ENCODE measurements at places on chromosomes 3 and 15.

- no peak for DNase-seq
Measured at GRCh38 chr3:56238299-56238698, 230.0 kb downstream of the ERC2 start.

GRCh38 chr3:130892759-130893375 is 1.0 kb upstream of the ATP2C1 start:
- DNase-seq = peak; percentile 85

- no peak for DNase-seq
Measured at GRCh38 chr3:183620252-183620628, 15.2 kb upstream of the KLHL24 start.

DNA sequence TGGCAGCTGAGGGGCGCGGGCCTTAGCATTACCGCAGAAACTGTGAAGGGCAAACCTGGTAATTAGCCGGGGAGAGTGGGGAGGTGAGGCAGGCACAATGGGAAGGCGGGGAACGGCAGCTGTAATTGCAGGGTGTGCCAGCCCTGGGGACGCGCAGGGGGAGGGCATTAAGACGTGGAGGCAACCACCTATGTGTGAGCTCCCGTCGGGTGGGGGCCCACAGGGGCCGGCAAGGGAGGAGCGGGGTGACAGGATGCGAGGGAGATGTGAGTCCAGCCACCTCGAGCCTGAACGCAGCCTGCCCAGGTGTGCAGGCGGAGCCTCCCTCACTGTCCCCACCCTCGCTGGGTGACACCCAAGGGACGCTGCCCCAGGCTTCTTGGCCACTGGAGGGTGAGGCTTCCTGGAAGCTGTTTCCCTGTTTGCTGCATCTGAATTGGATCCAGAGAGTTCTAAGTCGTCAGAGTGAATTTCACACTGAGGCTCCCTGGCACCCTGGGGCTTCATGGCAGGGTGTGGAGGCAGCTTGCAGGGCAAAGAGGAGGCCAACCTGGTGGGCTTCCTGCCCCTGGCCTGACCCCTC is 130.6 kb upstream of the MEF2A start:
- no peak for DNase-seq

DNA sequence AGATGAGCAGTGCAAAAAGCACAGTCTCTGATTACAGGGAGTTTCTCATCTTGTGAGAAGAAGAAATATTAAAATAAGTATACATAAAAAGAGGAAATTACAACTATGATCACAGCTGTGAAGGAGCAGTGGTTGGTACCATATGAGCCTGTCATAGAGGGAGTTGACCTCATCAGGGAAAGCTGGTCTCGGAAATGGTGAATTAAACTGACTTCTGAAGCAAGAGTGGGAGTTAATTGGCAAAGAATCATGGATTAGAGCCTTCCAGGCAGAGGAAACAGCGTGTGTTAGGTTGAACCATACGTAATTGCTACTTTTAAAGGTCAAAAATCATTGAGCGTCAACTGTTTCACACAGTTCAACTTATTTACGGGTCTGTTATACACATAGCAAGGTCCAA is 539.1 kb downstream of the EDEM1 start:
- DNase-seq = no peak

DNA sequence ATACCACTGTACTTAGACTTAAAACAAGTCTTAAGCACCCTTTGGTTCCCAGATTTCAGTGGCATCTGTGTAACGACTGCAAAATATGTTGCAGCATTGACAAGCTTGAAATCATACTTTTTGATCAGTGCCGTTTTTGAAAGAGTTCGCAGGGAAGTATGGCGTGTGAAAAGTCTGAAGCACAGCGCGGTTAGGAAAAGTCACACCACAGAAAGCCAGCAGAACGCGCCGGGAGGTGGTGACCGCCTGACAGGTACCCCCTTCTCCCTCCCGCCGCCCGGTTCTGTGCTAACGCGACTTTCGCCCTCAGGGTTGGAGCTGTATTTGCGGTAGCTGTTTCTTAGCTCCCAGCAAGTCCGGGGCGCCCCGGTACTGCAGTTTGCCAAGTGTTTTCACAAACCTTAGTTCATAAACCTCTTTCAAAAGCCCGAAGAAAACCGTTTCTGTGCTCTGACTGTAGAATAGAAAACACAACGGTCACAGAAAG is 481 bp upstream of the CRYBG3 start:
- no peak for DNase-seq

DNA sequence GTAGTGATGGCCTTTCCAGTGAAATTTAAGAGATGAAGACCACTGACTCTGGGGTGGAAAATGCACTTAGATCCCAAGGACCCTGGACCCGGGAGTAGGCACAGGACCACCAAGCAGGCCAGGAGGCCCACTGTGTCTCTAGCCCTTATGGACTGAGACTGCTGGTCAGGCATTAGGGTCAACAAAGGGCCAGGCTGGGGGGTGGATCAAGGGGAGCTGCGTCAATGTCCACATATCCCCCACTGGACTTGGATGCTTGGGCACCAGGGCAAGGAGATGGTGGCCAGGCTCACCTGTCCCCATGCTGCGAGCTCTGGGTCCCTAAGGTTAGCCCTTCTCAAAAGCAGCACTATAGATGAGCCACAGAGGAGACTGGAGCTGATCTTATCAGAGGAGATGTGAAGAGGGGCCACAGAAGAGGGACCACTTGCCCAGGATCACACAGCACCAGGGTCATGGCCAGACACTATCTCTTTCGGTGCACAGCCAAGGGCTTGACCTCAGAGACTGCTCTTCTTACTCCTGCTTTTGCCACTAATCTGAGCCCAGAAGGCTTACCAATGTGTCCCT is 14.7 kb downstream of the RAB6B start:
- no peak for DNase-seq

GRCh38 chr3:94323596-94323995 is 260.7 kb downstream of the NSUN3 start:
- no peak for DNase-seq

Measured in COLO829 (cell line).